ENCODE measurements at places on chromosomes 7 and 10.

DNA sequence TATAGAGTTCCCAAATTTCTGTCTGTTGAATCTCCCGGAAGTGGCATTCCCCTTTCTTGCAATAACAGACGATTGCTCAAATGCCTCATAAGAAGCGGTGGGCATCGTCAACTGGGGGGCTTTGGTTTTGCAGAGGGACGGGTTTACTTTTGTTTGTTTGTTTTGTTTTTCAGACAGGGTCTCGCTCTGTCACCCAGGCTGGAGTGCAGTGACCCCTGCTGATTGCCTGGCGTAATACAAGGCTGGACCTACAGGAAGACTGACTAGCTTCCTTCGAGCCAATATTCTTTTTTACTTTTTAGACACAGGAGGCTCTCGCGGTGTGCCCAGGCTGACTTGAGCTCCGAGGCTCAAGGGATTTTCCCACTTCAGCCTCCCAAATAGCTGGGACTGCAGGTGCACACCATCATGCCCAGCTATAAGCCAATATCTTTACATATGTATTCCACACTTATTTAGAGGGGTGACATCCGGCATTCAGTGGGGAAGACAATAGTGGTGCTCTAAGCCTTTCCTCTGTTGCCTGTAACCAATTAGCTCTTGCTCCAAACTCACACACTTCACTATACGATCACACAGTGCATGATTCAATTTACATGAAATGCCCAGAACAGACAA is 58.1 kb downstream of the FHIP2A start:
- peak; percentile 36 for DNase-seq

DNA sequence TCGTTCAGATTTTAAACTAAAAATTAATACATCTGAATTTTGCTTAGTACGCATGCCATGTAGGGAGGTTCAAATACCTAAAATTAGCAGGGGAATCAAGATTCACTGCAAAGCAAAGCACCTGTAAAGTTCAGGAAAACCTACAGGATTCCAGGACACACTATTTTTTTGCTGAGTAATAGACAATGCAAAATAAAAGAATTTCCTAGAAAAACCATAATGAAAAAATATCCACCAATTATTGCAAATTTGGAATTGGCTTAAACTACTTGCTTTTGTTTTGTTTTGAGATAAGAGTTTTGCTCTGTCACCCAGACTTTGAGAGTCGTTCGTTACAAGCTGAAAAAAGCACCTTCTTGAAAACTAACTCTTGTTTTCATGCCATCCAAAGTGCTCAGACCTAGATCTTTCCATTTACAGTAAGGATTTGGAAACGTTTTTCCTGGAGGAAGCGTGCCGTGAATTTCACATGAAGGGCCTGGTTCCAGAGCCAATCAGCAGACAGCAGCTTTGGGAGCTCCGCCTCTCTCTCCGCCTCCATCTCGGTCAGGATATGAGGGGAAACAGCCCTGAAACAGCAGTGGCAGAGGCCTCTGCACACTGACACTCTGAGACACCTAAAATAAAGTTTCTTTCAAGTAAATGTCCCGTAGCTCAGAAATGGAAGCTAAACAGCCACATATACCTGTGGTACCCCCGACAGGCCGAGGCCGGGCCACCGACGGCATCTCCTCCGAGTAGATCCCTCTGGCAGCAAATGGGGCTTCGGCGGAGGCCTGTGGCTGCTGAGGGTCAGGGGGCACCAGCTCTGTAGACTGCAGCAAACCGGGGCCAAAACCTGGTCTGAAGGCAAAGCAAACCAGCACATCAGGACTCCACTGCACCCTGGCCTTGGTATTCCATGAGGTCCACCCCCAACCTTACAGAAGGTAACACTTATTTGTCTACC is 45.9 kb upstream of the ATP6V0A4 start:
- peak; percentile 24 for DNase-seq

- DNase-seq: peak; percentile 83
These were observed 62.5 kb upstream of the CHST15 start for GRCh38 chr10:124155781-124156435.

DNA sequence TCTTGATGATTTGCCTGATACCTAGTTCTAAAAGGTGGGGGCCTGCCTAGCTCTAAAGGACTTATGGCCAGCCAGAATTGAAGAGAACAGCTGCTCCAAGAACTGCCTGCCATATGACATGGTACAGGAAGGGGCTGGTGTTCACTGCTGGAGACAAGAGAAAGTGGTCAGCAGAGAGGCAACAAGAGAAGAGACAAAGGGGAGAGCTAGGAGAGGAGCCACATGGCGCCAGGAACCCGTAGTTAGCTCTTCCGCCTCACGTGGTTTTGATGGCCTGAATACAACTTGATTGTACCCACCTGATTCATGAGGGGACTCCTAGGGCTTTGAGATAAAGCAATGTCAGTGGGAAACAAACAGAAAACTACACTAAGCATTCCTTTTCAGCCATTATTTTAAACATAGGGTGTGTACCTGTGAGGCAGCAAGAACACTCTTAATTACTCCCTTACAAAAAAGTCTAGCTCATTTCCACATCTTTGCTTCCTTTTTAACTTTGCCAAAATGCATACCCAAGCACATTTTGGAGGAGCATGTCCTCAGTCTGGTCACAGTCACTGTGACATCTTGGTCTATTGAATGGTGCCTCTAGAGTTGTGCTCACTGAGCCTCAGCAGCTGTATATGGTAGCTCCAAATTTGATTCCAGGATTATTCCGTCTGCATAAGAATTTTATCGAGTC is 71.6 kb downstream of the CCDC71L start:
- no peak for DNase-seq

- peak; percentile 89 for DNase-seq
These were observed 71.2 kb upstream of the DUSP5 start for GRCh38 chr10:110426294-110427181.

DNA sequence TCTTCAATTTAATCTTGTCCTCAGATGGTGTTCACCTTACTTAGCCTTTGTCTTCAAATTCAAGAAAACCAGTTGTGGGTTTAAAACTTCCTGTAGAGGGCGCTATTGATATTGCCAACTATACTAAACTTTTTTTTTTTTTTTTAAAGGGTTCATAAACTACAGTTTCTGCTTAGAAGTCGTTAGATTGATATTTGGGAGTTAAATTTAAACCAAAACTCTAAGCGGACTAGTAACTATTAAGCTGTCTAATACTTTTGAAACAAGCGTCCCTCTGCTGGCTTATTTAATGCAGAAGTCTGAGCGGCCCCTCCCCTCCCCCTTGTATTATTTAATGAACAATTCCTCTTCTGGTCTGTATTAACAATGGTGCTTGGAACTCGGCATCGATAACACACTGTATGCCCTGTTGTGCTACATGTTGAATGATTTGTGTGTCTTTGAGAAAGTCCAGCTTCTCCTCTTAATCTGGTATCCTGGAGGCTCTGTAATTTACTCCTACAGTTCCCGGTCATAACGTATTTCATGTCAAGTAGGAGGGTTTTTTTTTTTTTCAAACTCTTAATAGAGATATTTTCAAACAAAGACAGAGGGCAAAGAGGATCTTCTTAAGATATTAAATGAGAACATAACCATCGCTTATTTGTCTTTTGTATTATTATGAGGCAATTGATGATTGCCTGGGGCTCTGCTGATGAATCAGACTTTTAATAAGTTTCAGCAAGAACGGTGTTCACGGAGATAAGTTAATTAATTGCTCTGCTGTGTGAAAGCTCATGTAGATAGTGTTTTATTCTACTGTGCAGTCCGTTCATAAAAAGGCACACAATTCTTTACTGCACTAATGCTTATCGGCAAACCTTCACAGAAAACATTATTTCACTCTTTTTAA is 22.6 kb upstream of the CREB5 start:
- peak; percentile 86 for DNase-seq

- no peak for DNase-seq
These were observed 156.5 kb downstream of the POM121L12 start for GRCh38 chr7:53191836-53192443.

GRCh38 chr10:107971973-107972372 is 807.5 kb upstream of the SORCS1 start:
- peak; percentile 55 for DNase-seq

DNA sequence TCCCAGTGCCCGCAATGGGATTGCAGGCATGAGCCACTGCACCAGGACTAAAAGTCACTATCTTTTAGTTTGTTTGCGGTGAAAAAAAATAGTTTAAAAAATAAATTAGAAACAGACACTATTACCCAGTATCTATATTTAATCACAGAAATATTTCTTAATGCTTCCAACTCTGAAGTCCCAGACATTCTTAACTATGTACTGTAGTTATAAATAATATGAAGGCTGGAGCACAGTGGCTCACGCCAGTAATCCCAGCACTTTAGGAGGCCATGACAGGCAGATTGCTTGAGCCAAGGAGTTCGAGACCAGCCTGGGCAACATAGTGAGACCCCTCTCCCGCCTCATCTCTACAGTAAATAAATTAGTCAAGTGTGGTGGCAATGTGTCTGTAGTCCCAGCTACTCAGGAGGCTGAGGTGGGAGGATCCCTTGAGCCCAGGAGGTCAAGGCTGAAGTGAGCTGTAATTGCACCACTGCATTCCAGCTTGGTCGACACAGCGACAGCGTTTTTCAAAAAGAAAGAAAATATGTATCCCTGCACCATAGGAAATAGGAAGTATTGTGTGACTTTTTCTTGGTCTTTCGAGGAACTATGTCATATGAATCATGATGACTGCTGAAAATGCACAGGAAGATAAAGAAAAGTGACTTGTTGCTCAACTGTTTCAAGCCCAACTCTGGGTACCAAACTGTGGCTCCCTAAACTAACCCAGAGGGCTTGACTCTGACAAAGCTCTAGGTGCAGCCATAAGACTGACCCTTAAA is 74.9 kb upstream of the STEAP1B start:
- peak; percentile 68 for DNase-seq

- no peak for DNase-seq
These were observed 43.3 kb upstream of the CNNM1 start for GRCh38 chr10:99285881-99286280.

DNA sequence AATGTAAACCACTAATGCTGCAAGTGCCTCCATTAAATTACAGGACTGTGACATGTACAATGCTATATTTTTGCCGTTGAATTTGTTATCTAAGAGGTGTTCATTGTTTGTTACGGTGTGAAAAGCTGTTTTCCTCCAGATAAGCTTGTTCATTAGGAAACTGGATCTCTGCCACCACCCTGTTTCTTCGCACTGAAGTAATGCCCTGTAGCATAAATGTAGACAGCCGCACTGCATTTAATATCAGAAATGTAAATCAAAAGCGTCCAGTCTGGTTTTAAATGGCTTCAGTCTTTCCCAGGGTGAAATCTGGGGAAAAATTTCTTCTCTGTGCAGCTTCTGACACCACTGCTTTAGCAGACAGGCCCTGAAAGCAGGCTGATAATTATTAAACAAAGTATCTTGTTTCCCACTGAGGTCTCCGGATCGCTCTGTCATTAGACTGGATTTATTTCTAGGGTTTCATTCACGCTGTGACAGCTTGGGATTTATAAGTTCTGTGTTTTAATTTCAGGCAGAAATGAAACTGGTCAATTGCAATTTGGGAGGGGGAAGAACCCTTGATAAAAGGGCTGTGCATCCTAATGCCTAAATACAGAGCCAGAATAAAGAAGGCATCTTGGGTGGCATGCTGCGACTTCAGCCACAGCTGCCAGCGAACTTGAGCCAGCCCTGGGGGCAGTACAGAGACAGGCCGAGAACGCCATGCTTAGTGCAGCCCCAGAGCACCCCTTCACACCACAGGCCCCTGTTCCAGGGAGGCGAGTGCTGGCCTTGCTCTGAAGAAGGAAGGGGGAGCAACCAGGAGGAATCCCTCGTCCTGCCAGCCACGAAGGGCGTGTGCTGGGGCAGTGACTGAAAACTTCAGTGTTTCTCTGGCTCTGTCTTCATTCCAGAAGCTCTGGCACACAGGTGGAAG is 547.7 kb upstream of the GALNT17 start:
- DNase-seq: no peak

DNA sequence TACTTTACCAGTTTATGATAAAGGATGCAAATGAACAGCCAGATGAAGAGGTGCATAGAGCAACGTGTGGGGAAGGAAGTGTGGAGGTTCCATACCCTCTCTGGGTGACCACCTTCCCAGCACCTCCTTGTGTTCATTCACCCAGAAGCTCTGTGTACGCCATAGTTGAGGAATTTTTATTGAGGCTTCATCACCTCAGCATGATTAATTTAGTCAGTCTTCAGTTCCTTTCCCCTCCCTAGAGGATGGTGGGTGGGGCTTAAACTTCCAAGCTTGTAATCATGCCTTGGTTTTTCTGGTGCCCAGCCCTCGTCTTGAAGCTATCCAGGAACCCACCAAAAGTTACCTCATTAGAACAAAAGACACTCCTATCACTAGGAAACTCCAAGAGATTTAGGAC is 162.7 kb downstream of the PLCE1 start:
- no peak for DNase-seq

- no peak for DNase-seq
These were observed 7.6 kb downstream of the PRXL2A start for GRCh38 chr10:80415734-80416478.

- no peak for DNase-seq
These were observed 29.8 kb downstream of the FHIP2A start for GRCh38 chr10:114851336-114851735.

GRCh38 chr10:70820976-70821750 is 5.4 kb downstream of the SGPL1 start:
- DNase-seq: no peak

DNA sequence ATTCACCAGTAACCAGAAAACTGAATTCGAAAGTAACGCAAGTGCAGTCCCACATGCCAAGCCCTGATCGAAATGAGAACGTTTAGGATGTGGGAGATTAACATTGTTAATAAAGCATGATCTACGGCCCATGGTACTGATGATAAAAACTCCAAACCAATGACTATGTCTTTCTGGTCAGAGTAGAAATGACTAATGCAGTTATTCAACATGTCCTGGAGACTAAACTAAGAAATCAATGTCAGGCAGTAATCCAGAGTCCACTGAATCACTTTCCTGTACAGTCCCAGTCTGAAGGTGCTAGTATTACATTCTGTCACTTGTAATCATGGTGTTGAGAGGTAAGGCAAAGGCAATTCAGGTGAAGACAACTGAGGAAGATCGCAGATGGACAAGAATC is 14.4 kb downstream of the NPSR1 start:
- peak; percentile 1 for DNase-seq

DNA sequence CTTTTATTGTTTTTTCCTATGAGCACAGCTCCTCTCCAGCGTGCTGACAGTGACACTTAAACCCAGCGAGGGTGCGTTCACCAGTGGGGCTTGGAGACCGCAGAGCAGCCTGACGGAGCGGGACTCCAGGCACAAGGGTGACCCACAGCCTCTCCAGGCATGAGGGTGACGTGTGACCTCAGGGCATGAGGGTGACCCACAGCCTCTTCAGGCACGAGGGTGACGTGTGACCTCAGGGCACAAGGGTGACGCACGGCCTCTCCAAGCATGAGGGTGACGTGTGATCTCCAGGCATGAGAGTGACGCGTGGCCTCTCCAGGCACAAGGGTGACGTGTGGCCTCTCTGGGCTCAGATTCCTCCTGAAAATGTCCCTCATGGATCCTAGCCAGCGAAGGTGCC is 164.3 kb upstream of the TCERG1L start:
- DNase-seq: no peak
